DMS 273 treated with DMSO at 0.1 percent for 48 hours (cell line): ENCODE measurements at places on chromosomes 2 and 18.

- DNase-seq = no peak
Observed at GRCh38 chr2:56583796-56584315, 400.1 kb downstream of the CCDC85A start.

DNA sequence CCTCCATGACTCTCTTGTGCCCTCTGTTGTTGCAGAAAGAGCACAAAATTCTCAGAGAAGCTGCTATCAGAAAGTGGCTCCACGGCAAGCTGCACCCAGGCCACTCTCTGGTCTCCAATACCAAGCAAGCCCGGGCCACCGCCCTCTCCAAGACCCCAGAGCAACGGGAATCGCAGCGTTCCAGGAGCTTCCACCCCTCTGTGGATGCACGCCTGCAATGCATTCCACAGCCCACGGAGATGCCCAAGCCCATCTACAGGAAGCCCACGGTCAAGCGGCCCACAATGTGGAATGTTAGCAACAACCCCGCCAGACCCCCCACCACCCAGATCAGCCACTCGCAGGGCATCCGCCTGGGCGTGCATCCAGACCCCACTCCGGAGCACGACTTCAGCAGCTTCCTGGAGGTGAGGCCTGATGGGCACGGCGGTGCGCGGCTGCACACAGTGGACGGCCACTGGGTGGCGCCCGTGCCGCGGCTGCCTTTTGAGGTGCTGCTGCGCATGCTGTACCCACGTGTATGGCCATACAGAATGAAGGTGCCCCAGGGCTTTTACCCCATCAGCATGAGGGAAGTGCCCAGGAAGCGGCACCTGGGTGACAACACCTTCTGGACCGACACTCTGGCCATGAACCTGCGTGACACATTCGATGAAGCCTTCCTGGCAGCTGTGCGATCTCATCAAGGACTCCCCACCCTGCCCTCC is 6.3 kb downstream of the ANKRD53 start:
- DNase-seq = no peak

GRCh38 chr2:138475277-138475776 is 26.2 kb upstream of the SPOPL start:
- no peak for DNase-seq

GRCh38 chr2:230329946-230330605 is 3.1 kb downstream of the SP140L start:
- no peak for DNase-seq

GRCh38 chr2:174063492-174064092 is 98.4 kb upstream of the SP3 start:
- DNase-seq = no peak

DNA sequence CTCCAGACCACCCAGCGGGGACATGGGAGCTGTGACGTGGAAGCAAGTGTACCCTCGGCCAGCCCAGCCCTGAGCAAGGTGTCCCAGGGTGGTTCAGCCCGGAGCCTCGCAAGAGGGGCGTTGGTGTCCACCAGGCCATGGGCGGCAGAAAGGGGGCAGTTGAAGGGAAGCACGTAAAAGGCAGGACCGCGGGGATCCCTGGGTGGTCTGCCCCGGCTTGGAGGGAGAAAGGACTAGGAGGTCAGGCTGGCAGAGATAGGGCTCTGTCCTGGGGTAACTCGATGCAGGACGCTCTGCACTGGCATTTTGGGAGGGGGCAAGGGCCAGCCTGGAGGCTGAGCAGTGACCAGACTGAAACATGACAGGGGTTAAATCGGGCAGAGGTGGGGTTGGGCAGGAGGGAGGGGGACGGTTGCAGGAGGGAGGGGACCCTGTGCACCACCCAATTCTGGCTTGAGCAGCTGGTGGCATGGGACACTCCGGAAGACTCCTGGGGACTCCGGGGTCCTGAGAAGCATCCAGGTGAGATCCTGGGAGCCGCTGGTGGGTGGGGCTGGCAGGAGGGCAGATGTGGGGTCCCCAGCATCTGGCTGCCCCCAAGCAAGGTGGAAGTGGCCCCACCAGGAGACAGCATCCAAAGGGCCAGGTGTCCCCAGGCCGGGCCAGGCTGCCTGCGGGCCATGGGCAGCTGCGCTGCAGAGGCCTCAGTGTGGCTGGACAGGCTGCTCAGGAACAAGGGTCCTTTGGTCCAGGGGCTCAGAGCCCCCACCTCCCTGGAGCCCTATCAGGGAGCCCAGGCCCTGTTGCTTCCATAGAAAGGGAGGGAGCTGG is 46.8 kb upstream of the GPC1 start:
- no peak for DNase-seq

DNA sequence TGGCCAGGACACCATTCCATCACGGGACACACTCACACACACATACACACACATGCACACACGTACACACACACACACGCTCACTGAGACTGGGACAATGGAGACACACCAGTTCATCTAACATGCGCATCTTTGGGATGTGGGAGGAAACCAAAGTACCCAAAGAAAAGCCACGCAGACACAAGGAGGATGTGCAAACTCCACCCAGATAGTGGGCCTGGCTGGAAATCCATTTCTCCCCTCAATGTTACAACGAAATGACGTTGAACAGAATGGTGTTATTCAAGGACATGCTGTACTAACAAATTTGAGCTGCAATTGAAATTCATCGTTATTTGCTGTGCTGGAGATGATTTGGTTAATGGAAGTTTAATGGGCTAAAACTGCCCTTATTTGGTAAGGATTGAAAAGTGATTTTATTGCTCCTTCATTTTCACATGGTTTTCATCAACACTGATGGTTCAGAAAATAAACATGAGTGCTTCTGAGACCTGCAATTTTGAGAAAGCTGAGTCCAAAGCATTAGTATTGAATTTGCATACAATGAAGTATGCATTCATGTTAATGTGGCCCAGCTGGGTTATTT is 110.0 kb downstream of the KCNE4 start:
- DNase-seq = no peak

- DNase-seq = no peak
Observed at GRCh38 chr2:99776906-99777646, 287.3 kb upstream of the REV1 start.

GRCh38 chr18:58671632-58672564 is 633 bp downstream of the MALT1 start:
- no peak for DNase-seq

DNA sequence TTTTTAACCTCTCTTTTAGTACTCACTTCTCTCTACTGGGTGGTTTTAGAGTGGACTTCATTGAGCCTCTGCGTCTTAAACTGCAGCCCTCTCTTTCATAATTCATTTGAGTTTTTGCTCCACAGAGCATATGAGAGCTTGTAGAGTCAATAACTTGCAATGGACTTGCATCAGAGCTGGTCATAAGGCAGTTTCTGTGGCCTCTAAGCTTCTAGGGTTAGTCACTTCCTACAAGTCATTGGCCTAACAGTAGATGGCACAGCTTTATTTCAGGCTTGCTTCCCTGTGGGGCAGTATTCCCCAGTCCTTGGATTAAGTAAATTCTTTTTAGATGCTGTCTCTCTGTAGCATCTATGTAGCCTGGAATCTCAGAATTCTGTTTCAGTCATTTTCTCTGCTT is 1435.7 kb downstream of the LRP1B start:
- DNase-seq = no peak

DNA sequence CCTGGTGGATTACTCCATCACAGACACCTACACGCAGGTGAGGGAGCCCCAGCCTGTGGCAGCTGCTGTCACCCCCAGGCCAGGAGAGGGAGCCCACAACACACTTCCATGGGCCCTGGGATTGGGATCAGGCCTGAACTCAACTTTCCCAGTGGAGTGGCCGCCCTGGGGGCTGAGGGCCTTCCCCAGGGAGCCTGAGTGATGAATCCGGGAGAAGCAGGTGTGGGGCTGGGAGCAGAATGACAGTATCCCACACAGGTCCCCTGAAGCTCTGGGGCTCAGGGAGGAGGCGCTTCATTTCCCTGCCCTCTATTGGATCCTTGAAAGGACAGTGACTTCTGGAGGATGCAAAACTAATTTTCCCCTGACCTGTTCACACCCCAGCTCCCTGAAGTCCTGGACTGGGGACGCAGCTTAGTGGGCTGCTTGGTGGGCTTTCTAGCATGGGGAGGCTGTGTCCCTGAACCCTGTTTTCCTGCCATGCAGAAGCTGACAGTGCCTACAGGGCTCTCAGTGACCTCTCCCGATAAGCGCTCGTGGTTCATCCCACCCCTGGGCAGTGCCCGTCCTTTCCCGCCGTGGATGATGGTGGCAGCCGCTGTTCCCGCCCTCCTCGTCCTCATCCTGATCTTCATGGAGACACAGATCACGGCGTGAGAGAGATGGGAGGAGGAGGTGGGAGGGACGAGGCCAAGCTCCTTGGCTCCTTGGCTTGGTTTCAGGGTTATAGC is 11.0 kb downstream of the SLC4A3 start:
- DNase-seq = no peak

- DNase-seq = no peak
Observed at GRCh38 chr2:96869281-96869821, 529 bp downstream of the SEMA4C start.

GRCh38 chr18:78999939-79000338 is 20.3 kb downstream of the SALL3 start:
- DNase-seq = no peak

GRCh38 chr18:36128530-36128870 is 640 bp downstream of the SLC39A6 start:
- no peak for DNase-seq

GRCh38 chr2:85579266-85579935 is 2.0 kb downstream of the VAMP8 start:
- DNase-seq = no peak

DNA sequence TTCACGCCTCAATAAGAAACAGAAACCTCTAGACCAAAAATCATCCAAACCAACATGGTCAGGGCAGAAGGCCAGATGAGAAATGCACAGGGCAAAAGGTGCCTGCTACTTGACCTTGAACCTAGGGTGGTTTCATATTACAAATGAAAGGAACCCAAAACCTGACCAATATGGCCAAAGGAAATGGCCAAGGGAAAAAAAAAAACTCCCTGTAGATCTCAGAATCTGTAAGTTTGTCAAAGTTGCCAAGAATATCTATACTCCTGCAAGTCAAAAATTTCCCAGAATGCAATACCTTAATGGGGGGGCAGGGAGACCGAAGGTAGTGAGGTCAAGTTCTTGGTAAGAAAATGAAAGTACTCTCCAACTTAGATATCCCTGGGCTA is 47.2 kb downstream of the HIBCH start:
- no peak for DNase-seq

DNA sequence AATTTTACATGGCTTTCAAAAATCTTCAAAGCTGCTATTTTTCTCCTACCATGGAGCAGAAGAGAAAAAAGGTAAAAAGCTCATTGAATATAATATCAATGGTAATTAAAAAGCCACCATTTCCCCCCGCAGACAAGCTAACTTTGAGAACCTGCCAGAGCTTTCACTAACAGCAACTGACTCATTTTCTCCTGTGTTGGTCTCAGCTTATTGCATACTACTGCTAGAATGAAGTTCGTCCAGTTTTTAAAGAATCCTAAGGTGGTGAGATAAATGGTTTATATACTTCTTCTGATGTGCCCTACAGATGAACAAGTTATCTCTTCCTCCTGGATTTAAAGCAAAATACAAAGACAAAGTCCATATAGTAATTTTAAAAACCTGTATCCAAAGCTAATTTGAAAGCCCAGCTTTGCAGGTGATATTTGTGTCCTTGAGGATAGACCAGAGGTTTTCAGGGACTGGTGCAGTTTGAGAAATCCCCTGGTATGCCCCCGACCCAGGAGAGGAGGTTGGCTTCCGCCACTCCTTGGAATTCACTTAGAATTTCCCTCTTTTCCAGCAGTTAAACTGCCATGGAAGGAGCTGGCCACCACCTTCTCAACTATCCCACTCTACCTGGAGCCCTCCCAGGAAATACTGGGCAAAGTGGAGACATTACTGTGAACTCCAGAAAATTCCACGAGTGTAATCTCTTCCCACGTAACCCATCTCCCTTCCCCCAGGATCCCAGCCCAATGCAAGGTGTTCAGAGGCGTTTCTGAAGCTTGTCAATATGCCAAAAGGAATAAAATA is 17.5 kb downstream of the YPEL5 start:
- no peak for DNase-seq

DNA sequence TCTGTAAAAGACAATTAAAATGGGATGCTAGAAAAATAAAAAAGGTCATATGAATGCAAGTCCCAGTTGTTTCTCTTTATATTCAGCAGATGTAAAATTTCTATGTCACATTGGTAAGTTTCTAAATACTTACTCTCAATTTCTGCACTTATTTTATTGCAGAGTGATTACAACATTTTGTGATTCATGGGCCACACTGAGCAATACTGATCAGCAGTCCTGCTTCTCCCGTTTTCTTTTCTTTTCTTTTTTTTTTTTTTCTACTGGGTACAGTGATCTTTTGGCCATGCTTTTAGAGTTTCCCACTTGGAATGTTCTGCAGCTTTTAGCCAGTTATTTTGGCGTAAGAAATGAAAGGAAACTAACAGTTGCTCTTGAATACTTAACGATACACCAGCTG is 38.8 kb downstream of the LIMS1 start:
- DNase-seq = no peak

DNA sequence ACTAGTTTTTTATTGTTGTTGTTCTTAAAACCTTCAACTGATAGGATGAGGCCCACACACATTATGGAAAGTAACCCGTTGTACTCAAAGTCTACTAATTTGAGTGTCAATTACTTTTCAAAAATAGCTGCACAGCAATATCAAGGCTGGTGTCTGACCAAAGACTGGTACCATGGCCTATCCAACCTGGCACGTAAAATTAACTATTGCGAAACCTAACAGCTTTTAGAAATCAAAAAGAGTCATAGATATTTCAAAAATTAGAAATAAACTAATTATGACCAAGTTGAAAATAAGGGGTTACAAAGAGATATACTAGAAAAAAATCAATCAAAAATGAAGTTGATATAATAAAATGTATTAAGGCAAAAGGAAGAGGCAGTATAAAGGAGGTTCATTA is 501.5 kb upstream of the SLC8A1 start:
- DNase-seq = no peak

DNA sequence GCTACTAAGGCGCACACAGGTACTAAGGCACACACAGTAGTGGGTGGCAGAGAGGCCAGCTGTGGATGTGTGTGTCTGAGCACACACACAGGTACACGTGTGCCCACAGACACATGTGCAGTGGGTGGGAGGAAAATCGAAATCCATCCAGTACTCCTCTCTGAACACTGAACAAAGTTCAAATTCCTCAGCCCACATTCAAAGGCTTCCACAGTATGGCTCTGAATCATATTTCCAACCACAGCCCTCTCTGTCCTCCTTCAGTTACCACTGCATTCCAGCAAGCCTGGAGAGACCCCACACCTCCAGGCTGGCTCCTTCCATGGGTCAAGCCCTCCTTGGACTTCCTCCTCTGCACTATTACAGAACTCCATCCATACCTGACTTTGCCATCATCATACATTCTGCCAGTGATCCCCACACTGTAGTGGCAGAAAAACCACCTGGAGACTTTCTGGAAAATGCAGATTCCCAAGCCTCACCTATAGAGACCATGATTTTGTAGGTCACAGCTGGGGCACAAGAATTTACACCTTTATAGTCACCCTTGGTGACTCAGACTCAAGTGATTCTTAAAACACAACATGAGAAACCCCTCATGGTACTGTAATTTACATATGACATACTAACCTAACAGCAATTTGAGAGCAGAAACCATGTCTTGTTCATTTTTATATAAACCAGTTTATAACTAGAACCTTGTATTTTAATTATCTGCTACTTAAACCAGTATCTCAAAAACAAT is 31.4 kb downstream of the EPG5 start:
- DNase-seq = no peak
